ENCODE measurements at places on chromosomes 12 and 14.
A peak's percentile ranks its signal among the peaks of the same experiment; 100 is the strongest.

GRCh38 chr14:33788161-33788560, 162.7 kb downstream of the EGLN3 start:
- DNase-seq: peak; percentile 46

GRCh38 chr12:113827539-113828114, 138.5 kb downstream of the RBM19 start:
- DNase-seq: no peak

- DNase-seq: peak; percentile 65
Observed at GRCh38 chr14:104399432-104400155, 180.0 kb upstream of the C14orf180 start.

DNA sequence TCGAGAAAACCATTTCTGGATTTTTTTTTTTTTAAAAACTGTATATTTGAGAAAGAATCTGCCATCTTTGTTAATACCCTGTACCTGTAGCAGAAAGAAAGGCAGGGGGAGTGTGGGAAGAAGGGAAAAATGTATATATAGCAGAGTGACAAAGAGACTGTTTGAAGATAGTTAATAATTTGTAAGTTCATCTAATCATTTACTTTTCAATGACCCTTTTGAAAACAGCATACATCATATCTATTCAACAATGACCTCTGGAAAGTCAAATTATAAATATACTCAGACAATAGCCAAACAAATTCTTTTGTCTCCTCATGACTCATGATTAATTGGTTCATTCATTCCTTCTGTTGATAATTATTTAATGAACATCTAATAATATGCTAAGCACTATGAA, 10.9 kb upstream of the CPM start:
- DNase-seq: no peak

- no peak for DNase-seq
Observed at GRCh38 chr12:102800565-102800964, 116.5 kb downstream of the PAH start.

- no peak for DNase-seq
Observed at GRCh38 chr12:52515927-52516831, 4.0 kb downstream of the KRT5 start.

- no peak for DNase-seq
Observed at GRCh38 chr14:96202441-96203094, 2.1 kb upstream of the BDKRB2 start.

GRCh38 chr14:75369506-75369905, 58.3 kb upstream of the JDP2 start:
- no peak for DNase-seq

DNA sequence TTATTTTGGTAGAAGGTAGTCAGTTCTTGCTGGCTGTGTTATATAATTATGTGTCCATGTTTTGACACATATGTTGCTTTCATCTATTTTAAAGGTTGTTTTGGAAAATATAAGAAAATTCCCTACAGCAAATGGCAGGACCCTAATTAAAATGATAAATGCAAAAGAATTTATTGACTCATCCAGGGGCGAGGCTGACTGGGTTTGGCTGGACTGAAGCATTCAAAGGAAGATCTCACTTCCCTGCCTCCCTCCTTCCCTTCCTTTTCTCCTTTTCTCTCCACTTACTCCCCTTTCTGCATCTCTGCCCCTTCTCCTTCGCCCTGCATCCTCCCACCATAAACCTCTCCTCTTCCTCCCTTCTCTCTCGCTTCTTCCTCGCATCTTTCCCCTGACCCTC, 129.6 kb downstream of the SNAPC1 start:
- no peak for DNase-seq

- no peak for DNase-seq
Observed at GRCh38 chr14:92963301-92964123, 40.6 kb downstream of the CHGA start.

- DNase-seq: no peak
Observed at GRCh38 chr12:14275886-14276285, 89.6 kb upstream of the ATF7IP start.

DNA sequence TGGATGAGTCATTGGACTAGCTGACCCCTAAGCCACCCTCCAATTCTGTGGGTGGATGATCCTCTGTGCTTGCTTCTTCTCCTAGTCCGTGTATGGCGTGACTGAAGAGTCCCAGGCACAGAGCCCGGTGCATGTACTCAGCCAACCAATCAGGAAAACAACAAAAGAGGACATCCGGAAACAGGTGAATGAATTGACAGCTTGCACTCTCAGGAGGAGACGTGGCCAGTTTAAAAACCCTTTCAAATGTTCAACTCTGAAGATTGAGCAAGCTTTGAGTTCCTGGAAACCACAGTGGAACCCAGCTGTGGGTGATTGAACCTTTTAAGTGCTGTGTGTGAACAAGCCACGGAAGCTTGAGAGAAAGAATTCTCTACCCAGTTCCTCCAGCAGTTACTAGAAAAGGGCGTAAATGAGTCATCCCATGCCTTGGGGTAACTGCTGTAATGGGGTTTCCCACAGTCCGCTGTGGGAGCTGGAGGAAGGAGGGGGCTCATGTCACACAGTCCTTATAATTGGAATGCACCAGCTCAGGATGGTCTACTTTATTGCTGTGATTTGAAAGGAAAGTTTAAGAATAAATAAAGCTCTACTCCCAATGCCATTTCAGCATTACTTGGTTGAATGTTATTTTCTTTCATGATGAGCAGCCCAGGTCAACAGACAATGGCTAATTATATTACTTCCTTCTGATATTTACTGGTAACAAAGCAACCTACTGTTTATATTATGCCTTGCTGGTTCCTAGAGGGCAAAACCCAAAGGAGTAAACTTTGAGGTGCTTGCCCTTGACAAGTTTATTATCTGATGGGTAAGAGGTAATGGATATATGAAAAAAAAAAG, 417.0 kb downstream of the DPF3 start:
- peak; percentile 46 for DNase-seq

DNA sequence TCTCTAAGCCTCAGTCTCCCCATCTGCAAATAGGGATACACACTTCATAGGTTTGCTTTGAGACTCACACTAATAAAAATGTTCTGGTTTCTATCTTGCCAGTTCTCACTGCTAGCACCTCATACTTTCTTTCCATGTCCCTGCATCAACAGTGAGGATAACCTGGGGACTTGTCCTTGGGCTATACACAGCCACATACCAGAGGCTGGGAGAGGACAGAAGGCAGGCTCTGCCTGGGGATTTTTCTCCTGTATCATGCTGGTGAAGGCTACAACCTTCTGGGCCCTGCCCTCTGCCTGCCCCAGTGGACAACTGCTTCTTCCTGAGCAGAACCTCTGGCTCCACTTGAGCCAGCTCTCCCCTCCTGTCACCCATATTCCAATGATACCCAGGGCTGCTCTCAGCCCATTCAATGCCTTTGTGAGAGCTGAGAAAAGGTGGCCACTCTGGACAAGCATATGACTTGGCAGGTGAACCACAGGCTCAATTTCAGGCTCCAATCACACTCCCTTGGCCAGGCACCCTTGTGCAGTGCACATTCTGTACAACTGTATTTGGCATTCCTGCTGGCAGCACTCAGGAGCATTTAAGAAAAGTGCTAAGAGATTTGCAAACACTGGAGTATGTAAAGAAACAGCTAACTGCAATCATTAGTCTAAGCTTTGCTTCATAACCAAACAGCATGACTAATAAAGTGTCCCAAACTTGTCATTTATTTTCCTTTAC, 135.8 kb upstream of the VRK1 start:
- DNase-seq: no peak

GRCh38 chr14:99231850-99232713, 39.9 kb downstream of the BCL11B start:
- peak; percentile 96 for DNase-seq

GRCh38 chr12:83461336-83461935, 774.7 kb downstream of the TMTC2 start:
- peak; percentile 14 for DNase-seq

- peak; percentile 66 for DNase-seq
Observed at GRCh38 chr12:10354502-10354901, 35.3 kb downstream of the KLRK1 start.

GRCh38 chr14:99225436-99226203, 46.4 kb downstream of the BCL11B start:
- no peak for DNase-seq

DNA sequence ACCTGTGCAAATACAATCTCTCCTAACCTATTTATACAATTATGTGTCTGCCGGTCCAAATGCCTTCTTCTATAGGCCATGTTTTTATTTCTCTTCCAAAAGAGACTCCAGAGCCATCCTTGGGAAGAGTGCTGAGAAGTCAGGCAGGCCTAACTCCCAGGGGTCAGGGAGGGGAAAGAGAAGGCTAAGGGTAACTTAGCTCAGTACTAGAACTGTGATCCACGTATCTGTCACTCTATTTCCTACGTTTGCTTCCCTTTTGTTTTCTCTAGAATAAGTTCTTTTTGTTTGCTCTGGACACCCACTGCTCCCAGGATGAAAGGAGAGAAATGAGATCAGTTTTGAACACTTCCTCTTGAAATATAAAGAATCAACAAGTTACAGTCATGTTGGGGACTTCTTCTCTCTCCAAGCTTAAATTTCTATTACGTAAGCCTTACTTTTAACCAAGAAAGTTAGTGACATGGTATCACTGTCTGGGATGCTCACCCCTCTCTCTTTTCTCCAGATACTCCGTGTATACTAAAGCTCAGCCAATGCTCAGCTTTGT, 79.2 kb downstream of the DAD1 start:
- no peak for DNase-seq

- no peak for DNase-seq
Observed at GRCh38 chr12:129750421-129750820, 153.4 kb downstream of the TMEM132D start.

DNA sequence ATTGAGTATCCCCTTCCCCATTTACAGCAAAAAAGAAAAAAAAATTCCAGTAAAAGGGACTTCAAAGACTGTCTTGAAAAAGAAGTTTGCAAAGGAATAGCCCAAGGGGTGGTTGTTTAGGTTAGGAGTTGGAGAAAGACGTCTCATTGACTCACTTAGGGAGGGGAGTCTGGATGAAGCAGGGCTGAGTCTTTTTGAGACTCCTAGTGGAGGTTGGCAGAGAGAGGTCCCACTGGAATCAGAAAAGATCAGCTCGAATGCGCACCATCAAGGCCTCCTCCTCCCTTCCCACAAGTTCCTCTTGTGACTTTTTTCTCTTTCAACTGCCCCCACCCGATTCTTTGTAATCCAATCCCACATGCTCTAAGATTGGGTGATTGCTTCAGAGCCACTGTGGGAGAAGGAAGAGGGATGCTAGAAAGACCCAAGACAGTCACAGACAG, 1.9 kb downstream of the ARHGEF40 start:
- DNase-seq: peak; percentile 70

DNA sequence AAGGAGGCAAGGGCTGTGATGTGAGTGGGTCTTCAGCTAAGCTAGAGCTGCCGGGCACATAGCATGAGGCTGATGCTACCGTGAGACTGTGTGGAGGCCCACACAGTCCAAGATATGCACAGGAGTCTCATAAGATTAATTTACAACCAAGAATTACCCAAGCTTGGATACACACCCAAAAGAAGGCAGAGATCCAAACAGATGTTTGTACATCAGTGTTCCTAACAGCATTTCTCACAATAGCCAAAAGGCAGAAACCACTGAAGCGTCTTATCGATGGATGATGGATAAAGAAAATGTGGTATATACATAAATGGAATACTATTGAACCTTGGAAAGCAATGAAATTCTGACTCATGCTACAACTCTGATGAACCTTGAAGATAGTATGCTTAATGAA, 40.8 kb upstream of the RIC8B start:
- no peak for DNase-seq

DNA sequence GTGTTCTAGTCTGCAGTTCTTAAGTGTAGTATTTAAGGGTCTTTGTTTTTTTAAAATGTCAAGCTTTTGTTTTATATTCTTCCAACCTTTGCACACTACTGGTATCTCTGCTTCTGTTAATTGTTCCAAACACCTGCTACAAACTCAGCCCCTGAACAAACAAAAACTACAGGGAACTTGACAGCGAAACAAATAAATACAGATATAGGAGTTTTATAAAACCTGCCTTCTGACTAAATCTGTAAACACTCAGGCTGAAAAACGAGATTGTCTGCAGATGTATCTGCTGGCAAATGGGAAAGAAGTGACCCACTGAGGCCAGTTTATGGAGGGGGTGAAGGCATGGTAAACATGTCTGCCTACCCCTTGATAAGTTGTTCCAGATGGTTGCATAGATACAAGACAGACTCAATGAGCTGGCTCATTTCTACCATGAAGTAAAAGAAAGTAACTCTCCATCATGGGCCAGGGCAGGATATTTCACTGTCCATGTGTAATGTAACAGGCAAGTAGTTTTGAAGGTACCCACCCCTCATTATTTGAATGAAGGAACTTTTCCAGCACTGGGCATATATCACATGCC, 75.6 kb downstream of the LMO3 start:
- no peak for DNase-seq

GRCh38 chr14:67675219-67675582, 769 bp upstream of the VTI1B start:
- peak; percentile 14 for DNase-seq

DNA sequence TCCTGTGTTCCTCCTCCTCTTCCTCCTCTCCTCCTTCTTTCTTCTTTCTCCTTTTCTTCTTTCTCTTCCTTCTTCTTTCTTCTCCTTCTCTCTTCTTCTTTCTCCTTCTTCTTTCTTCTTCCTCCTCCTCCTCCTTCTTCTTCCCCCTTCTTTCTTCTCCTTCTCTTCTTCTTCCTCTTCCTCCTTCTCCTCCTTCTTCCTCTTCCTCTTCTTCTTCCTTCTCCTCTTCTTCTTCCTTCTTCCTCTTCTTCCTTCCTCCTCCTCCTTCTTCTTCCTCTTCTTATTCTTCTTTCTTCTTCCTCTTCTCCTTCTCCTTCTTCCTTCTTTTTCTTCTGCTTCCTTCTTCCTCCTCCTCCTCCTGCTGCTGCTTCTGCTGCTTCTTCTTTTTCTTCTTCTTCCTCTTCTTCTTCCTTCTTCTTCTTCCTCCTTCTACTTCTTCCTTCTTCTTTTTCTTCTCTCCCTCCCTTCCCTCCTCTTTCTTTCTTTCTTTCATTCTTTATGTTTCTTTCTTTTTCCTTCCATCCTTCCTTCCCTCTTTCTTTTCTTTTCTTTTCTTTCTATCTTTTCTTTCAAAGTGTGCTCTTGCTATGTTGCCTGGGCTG, 19.0 kb downstream of the C12orf71 start:
- no peak for DNase-seq

DNA sequence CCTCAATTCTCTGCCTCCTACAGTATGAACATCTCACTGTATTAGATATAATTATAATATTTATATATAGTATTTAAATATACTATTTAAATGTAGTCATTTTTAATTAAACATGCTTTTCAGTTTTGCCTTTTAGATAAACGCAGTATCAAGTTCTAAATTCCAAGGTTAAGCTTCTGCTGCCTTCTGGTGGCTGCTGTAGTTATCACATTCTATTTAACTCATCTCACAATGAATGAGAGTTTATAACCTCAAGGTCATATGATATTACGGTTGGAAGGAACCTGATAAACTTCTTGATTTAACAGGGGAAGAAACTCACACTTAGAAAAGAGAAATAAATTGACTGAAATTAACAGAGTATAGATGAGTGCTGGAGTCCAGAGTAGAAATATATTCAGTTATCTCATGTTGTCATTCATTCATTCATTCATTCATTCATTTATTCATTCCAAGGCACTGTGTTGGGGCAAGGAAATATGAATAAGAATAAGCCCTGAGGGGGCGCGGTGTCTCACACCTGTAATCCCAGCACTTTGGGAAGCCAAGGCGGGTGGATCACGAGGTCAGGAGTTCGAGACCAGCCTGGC, 31.9 kb downstream of the GUCY2C start:
- DNase-seq: peak; percentile 42

Data from mesendoderm (in vitro differentiated cells).